CD4-positive, alpha-beta T cell treated with Interleukin-15 for 4 hours (primary cell): ENCODE measurements at places on chromosomes 5 and 9.

- no peak for DNase-seq
Observed at GRCh38 chr9:137972355-137972987, 94.9 kb downstream of the CACNA1B start.

DNA sequence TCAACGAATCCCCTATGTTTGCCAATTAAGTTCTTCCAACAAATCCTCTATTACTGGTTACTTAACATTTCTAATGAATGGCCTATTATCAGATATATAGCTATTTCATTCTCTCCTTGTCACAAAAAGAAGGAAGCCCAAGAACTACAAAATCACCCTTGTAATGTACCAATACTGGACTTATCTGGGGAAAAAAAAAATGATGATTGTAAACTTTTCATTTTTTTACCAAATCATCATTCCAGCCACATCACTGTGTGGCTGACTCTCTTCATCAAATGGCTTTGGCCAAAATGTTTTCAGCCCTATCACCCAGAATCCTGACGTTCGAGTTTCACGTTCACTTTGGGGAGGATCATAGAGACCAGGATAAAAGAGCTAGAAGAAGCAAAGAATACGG, 216.7 kb downstream of the ACTL7B start:
- no peak for DNase-seq

DNA sequence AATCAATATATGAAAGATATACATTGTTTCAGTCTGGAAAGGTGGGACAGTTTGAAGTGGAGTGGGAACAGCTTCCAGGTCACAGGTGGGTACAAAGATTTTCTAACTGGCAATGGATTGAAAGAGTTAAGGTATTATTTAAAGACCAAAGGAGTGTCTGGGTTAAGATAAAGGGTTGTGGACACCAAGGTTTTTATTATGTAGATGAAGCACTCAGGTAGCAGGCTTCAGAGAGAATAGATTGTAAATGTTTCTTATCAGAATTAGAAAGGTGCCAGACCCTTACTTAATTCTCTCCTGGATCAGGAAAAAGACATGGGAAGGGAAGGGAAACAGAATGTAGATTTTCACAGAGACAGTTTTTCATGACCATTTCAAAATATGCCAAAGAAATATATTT, 1174.8 kb downstream of the MAT2B start:
- no peak for DNase-seq

DNA sequence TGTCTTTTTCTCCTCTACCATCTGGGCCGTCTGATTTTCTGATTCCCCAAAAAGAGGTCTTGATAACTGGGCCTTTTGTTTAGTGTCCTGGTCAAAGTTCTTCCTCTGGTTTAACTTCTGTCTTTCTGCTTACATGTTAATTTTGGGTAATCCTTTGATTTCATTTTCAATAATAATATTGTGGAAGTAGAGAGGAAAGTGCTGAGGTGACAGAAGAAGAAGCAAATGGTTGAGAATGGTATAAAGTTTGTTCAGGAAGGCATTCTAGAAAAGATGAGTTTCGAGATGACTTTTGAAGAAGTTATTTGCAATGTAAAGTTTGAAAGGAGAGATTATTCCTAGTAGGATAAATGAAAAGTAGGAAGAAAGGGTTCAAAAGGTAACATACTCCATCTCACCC, 118.1 kb downstream of the UNC13B start:
- no peak for DNase-seq

DNA sequence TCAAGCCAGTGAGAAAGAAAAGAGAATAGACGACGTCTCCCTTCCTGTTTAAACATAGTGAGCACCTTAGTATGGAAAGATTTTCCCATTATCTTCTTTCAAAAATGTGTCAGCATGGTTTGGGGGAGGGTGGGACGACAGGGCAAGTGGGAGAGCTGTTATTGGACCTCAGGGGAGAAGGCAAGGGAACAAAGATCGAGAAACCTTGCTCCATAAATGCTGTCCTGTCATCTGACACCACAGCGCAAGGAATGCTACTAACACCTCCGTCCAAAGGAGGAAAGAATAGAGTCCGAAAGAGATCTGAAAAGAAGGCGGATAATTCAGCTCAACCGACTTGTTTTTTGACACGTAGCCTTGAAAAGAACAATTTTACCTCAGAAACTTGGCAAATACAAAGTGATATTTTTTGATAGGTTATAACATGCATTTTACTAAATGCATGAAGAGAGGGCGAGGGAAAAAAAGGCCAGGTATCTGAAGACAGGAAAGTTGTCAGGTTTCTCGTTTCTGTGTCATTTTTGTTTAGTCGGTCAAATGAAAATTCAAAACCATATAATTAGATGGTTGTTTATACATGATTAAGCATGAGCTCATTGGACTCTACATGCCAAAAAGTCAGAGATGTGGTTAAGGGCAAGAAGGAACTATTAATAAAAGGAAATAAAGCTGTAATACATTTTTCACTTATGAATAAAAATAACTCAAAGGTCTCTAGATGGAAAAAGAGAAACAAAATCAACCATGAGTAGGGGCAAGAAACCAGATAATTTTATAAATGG, 155.7 kb downstream of the GLIS3 start:
- no peak for DNase-seq

DNA sequence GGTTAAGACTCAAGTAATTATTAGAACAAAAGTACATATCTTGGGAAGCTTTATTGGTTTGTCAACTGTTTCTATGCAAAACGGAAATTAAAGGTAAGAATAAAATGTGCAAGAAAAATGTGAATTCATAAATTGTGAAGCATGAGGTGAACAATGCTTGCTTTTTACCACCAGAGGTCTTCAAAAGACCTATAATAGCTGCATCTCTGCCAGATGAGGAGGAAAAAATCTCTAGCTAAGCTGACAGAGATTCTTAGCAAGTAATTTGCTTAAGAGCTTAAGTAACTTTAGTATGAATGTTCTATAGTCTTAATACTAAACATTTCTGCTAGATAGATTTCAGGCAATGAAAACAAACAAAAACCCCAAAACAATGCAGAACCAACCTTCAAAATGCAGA, 54.1 kb downstream of the MRPS30 start:
- DNase-seq, result no peak

- DNase-seq, result no peak
Observed at GRCh38 chr5:178083922-178084321, 29.4 kb upstream of the N4BP3 start.

- DNase-seq, result no peak
Observed at GRCh38 chr9:128528445-128529160, 23.8 kb upstream of the SPTAN1 start.

DNA sequence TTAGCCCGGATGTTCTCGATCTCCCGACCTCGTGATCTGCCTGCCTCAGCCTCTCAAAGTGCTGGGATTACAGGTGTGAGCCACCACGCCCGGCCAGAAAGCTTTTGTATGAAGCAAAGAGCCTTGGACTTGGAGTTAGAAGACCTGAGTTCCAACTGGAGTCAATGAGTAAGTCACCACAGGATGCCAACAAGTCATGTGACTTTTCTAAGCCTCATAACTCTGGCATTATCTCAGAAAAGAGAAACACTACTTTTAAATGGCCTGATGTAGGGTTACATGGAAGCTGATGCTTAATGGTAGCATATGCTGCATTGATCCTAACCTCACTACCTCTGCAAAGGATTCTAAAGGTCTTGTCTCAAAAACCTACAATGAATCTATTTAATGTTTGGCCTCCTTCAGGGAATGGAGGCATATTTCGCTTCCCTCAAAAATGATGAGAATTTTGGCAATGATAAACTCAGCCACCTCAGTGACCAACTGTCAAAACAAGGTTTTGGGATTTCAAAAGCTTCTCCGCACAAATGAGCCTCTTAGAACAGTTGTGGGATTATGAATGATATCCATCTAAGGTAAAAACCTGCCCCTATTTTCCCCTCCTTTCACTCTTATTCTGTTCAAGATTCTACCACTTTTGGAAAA, 236.8 kb downstream of the ACTL7B start:
- no peak for DNase-seq

DNA sequence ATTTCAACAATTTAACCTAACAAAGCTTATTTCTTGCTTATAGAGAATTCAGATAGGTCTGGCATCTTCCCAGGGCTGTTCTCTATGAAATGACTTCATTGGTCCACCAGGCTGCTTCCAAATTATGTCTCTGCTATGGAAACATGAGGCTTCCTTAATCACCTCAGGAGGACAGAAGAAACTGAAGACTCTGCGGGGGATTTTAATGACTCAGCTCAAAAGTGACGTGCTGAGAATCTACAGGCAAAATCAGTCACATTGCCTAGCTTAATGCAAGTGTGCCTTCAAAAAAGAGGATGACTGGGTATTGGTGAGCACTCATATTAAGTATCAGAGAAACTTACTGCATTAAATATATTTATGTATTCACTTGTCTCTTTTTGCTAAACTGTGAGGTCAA, 315.5 kb upstream of the RGMB start:
- no peak for DNase-seq

GRCh38 chr5:53350368-53350767, 130.1 kb upstream of the FST start:
- DNase-seq, result no peak

DNA sequence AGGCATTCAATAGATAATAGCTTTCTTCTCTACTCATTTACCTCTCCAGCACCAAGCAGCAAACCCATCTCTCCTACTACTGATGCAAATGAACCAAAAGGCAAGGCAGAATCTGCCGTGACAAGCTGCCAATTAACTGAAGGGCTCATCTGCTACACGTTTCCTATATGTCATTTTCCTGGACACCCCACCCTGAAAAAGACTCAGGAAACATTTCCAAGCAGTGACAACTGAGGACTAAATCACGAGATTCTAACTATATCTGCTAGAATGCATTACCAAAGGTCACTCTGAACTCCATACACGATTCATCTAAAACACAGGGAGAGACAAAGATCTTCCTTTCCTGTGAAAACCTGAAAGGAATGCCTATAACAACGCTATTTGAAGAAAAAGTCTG, 12.9 kb downstream of the PLPP1 start:
- no peak for DNase-seq

- no peak for DNase-seq
Observed at GRCh38 chr9:116525611-116526010, 161.5 kb upstream of the TRIM32 start.

GRCh38 chr5:56164376-56164775, 68.8 kb downstream of the ANKRD55 start:
- no peak for DNase-seq

DNA sequence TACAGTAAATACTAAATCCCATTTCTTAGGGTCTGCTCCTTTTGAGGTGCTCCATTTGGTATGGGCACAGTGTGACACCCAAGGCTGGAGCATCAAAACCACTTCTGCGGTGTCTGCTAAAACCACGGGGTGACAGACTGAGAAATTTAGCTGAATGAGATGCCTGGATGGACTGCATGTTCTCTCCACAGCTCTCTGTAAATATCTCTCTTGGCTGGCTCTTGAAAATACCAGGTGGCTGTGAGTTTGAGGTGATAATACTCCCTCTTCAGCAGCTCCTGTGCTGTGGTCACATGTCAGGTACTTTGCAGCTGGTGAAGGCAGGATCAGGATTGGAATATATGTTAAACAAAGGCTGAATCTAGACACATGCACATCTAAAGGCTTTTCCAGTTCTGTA, 93.7 kb upstream of the SIMC1 start:
- no peak for DNase-seq

DNA sequence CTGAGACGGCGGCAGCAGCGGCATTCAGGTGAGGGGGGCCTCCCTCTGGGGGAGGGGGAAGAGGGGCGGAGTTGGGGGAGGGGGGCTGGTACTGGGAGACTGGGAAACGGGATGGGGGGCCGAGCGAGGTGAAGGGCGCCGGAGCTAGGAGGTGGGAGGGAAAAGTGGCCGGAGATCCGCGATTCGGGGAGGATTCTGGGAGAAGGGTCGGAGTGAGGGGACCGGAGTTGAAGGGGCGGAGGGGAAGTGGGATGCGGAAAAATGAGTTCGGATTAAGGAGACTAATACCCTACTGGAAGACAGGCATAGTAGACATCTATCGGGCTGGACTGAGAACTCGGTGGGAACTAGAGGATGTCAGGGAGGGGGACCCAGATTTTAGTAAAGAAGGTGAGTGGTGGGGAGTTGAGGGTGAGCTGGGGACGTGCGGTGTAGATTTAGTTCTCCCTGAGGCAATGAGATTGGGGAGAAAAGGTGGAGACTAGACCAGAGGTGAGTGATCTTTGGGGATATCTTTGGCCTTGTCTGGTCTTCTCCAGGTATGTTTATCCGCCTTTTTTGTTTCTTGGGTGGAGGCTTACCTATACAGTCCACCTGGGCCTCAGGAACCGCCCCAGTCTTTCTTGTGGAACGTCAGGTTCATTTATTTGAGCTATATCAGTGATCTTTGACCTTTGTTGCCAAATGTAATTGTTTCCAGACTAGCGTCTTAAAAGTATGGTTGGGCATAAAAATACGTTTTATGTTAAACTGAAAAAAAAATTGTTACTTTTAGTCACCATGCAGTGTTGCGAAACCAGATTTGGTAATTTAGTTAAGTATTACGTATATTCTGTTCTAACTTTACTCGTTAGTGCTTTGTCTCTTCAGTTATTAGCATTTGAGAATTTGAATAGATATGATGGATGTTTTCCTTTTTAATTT, 632 bp downstream of the UBAP1 start:
- no peak for DNase-seq

- no peak for DNase-seq
Observed at GRCh38 chr9:90839183-90839728, 37.6 kb downstream of the SYK start.

- no peak for DNase-seq
Observed at GRCh38 chr5:168976311-168976970, 324.5 kb downstream of the SLIT3 start.
